ENCODE measurements at places on chromosomes 3 and 15.
A peak's percentile ranks its signal among the peaks of the same experiment; 100 is the strongest.

DNA sequence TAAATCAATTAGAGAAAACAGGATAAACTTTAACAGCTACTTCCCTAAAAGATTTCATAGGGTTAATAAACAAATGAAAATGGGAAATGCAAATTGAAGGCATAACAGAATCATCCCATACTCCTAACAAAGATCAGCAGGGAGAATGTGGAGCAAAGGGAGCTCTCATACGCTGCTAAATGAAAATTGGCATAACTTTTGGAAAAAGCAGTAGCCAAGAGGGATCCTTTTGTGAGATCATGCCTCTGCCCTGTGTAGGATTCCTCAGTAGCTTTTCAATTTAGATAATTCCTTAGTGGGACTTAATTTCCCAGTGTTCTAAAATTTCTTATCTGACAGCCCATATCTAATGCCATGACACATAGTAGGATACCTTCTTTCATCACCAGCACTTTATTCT lies 18.2 kb downstream of the NIPA2 start:
- no peak for DNase-seq

DNA sequence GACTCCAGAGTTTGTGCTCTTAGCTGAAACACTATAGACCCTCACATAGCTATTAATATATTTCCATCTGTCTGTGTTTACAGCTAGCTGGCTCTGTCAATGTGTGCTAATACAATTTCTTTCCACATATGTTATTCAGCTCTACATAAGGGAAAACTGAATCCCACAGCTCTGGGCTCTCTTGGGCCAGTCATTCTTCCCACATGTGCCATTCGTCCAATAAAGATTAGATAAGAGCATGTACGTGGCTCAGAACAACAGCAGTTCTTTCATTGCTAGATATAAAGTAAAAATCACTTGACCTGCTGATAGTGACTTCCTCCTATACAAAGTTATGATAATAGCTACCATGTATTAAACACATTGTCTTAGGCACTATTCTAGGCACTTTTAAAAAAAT lies 2.8 kb upstream of the ILDR1 start:
- DNase-seq = no peak

- DNase-seq = no peak
Measured at GRCh38 chr3:171718493-171719185, 91.6 kb downstream of the PLD1 start.

- no peak for DNase-seq
Measured at GRCh38 chr15:94335616-94336015, 104.3 kb downstream of the MCTP2 start.

GRCh38 chr3:161395115-161396012 lies 24.0 kb upstream of the SPTSSB start:
- no peak for DNase-seq

- no peak for DNase-seq
Measured at GRCh38 chr15:63330926-63331325, 50.7 kb downstream of the CA12 start.

DNA sequence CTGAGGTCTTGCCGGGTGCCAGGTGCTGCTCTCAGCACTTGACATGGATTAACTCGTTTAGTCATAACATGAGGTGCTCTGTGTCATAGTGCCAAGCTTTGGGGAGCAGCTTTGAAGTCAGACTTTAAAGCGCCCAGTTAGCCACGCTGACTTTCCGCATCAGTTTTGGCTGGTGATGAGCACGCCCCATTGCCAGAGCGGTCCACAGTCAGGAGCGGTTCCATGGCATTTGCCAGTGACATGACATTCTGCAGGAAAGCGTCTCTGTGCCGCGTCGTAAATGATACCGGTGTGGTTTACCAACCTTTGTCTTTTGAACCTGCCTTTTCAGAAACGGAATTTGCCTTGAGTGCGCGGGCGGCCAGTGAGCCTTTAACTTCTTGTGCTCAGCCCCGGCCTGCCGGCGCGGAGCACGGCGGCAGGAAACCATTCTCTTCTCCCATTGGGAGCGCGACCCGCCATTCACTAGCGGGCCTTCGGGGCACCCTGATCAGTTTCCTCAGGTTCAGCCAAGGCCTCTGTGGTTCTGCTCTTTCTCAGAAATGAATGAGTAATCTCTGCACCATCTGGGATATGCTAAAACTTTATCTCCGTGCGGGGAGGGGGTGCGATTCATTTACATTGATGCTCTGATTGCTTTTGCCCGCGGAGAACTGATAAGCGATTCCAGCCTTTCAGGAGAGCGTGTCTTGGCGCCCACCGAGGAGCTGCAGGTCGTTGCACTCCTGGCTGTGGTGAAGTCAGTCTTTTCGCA lies 1.7 kb upstream of the SLC2A2 start:
- peak; percentile 60 for DNase-seq

- no peak for DNase-seq
Measured at GRCh38 chr15:67444100-67444499, 76.8 kb upstream of the C15orf61 start.

- DNase-seq = no peak
Measured at GRCh38 chr3:187880441-187880840, 135.2 kb upstream of the BCL6 start.

- no peak for DNase-seq
Measured at GRCh38 chr3:35849963-35850362, 210.6 kb downstream of the ARPP21 start.

GRCh38 chr3:162269636-162270458 lies 773.2 kb downstream of the OTOL1 start:
- no peak for DNase-seq

DNA sequence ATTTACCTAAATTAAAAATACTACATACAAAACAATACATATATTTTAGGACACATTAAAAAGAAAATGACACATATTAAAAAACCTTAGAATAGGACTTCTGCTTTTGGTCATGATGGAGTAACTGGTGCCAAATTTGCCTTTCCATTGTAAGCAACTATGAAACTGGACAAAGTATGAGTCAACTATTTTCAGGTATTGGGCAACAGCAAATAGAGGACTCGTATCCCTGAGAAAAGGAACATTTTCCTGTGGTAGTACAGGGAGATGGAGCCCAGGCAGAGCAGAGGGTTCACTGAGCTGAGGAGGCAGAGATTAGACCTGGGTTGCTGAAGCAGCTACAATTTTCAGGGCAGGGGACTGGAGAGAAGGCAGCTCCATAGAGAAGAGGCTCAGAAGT lies 14.7 kb downstream of the CCR1 start:
- no peak for DNase-seq

- no peak for DNase-seq
Measured at GRCh38 chr3:184805351-184806038, 6.5 kb upstream of the VPS8 start.

DNA sequence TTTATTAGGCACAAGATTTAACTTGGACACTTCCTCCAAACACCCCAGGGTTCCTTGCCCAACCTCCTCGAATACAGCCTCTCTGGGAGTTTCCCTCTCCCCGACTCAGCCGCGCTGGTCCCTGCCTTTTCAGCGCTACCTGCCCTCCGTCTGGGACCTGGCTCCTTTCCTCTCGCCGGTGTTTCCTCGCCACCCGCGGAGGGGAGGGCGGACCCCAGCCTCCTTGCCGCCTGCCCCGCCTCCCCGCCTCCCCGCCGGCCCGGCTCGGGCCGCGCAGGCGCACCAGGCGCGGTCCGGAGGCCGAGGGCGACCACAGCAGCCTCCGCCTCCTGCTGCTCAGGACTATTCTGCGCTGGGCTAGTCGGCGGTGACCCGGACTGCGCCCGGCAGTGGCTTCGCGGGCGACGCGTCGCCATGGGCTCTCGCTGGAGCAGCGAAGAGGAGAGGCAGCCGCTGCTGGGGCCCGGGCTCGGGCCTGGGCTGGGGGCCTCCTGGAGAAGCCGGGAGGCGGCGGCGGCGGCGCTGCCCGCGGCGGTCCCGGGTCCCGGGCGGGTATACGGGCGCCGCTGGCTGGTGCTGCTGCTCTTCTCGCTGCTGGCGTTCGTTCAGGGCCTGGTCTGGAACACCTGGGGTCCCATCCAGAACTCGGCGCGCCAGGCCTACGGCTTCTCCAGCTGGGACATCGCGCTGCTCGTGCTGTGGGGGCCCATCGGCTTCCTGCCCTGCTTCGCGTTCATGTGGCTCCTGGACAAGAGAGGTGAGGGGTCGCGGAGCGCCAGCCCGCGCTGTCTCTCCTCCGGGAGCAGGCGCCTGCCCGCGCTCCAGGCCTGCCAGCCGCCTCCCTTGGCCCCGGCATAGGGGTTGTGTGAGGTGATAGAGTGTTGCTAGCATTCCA lies at the start of gene SLC49A4:
Gene SLC49A4, plus strand, starts transcription at position 291 of the 895 bp plus-strand sequence. Its CDS starts 124 bp downstream, at position 415.
- DNase-seq = peak; percentile 67

Data from activated CD4-positive, alpha-beta memory T cell treated with anti-CD3 and anti-CD28 coated beads, Interleukin-2, amount 10 ng/mL, durations not matched to agents 7 days and 5 days (primary cell).